Ascending aorta (tissue), 2 donors: ENCODE measurements at places on chromosomes 13 and 19.

DNA sequence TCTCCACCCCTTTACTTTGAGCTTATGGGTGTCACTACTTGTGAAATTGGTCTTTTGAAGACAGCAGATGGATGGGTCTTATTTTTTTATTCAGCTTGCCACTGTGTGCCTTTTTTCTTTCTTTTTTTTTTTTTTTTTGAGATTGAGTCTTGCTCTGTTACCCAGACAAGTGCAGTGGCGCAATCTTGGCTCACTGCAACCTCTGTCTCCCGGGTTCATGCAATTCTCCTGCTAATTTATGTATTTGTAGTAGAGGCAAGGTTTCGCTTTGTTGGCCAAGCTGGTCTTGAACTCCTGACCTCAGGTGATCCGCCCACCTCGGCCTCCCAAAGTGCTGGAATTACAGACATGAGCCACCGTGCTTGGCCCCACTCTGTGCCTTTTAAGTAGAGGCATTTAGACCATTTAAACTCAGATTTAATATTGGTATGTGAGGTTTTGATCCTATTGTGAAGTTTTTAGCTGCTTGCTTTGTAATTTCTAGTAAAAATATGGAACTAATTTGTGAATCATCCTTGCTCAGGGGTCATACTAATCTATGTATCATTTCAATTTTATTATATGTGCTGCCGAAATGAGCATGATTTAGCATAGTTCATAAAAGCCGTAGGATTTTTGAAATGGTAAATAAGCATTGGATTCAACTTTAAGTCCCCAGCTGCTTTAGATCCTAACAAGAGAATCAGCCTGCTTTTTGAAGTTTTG is 584.5 kb downstream of the SLITRK1 start:
- no peaks in the 10 kb centered on the region for H3K4me1 ChIP-seq
- no peak overlapping the region for H3K27ac ChIP-seq
- no peaks in the 10 kb centered on the region for H3K36me3 ChIP-seq
- no peak for DNase-seq
- no peaks in the 10 kb centered on the region for H3K27me3 ChIP-seq

- H3K36me3 ChIP-seq: no peaks in the 10 kb centered on the region
- DNase-seq: no peak
- no peak overlapping the region for H3K27ac ChIP-seq
Observed at GRCh38 chr13:24042710-24043440, 117.6 kb upstream of the SPATA13 start.

GRCh38 chr19:13794398-13794756 is 866 bp upstream of the ZSWIM4 start:
- peak; percentile 54 for DNase-seq
- peak overlapping the region; percentile 92 for H3K27ac ChIP-seq
- peak overlapping the region; percentile 88 for H3K4me3 ChIP-seq
- no peaks in the 10 kb centered on the region for H3K36me3 ChIP-seq
- peaks cover 7% of the 10 kb centered on the region for H3K4me1 ChIP-seq
- no peaks in the 10 kb centered on the region for H3K27me3 ChIP-seq

- no peaks in the 10 kb centered on the region for H3K4me1 ChIP-seq
- no peaks in the 10 kb centered on the region for H3K27me3 ChIP-seq
- no peak overlapping the region for H3K27ac ChIP-seq
Observed at GRCh38 chr19:34041925-34042521, 130.3 kb upstream of the LSM14A start.
